CD4-positive, alpha-beta T cell treated with Interleukin-10 for 1 hour (primary cell): ENCODE measurements at places on chromosomes 7 and 10.

- DNase-seq = no peak
Measured at GRCh38 chr10:46217752-46218453, 68.9 kb upstream of the ANTXRL start.

GRCh38 chr7:128785738-128786137 is 6.0 kb upstream of the CCDC136 start:
- DNase-seq = no peak

DNA sequence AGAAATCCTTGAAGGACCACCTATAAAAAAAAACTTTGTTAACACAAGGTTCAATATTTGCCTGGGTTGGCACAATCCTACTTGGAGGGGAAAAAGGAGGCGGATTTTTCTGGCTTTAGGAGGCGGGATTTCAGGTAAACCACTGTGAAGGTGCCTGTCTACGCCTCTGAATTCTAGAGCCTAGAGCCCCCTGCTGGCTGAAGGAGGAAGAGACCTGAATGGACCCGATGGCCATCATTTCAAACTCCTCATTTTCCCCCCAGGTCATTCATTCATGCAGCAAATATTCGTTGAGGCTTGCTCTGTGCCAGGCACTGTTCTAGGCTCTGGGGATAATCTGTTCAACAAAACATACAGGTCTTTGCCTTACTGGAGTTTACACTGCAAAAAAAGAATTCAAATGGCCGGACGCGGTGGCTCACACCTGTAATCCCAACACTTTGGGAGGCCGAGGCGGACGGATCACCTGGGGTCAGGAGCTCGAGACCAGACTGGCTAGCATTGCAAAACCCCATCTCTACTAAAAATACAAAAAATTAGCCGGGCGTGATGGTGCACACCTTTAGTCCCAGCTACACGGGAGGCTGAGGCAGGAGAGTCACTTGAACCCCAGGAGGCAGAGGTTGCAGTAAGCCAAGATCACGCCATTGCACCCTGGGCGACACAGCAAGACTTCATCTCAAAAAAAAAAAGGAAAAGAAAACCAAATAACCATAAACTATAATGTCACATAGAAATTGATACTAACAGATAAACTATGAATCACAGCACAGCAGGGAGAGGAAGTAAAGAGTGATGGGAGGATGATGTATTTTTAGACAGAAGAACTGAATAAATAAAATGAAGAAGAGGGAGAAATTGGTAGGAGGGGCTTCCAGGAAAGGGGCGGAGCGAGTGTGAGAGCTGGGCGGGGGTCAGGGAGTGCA is 90.1 kb upstream of the NFE2L3 start:
- DNase-seq = peak; percentile 77

- no peak for DNase-seq
Measured at GRCh38 chr7:75989500-75990388, 4.7 kb downstream of the TMEM120A start.

- DNase-seq = no peak
Measured at GRCh38 chr10:132140167-132140925, 46.4 kb upstream of the DPYSL4 start.

DNA sequence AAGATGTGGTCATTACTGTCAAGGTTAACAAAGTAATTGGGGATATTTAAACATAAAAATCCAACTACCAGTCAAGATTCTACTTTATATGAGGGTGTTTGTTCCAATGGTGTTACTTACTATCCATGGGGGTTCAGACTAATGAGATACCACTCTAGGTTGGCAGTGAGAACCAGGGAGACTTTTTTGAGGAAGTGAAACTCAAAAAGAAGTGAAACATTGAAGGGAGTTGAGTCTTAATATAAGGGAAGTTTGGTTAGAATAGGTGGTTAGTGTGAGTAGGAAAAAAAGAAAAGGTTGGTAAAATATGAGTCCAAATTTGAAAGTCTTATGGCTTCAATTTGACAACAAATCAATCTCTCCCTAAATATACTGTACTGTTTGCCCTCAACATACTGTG is 123.6 kb upstream of the ANK3 start:
- DNase-seq = no peak

- DNase-seq = no peak
Measured at GRCh38 chr10:127196282-127197153, at the start of gene INSYN2A. INSYN2A (minus strand) TSS chr10:127196591; CDS start chr10:127176395, 20,196 bp downstream.

DNA sequence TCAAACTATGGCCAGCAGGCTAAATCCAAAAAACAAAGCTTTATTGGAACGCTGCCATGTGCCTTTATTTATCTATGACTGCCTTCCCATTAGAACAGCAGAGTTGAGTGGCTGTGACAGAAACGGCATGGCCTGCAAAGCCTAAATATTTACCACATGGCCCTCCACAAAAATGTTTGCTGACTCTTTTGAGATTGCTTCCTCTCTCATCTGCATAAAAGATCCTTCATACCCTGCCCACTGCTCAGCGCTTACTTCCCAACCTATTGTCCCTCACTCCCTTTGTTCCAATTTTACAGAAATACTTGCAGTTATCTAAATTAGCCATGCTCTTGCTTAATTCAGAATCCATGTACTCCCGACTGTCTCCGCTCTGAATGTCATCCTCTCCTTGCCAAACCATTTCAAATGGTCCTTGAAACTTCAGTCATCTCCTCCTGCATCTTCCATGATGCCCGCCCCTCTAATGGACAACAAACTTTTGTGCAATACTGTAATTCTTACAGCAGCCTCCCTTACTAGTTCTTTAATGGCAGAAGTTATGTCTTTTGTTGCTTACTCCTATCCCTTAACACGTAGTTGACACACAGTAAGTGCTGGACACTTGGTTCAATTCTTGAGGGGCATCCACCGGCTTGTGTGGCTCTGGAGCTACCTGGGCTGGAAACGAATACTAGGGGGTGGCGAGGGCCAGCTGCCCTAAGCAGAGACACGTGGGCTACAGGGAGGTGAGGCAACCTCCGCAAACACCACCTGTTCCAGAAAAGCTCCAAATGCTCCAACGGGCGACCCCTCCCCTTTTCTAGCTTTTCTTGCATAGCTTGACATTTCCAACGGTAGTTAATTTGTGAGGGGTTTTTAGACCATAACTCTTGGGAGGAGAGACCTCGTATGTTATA is 832 bp downstream of the XRCC2 start:
- no peak for DNase-seq

GRCh38 chr7:7498856-7499255 is 36.8 kb downstream of the COL28A1 start:
- DNase-seq = no peak

DNA sequence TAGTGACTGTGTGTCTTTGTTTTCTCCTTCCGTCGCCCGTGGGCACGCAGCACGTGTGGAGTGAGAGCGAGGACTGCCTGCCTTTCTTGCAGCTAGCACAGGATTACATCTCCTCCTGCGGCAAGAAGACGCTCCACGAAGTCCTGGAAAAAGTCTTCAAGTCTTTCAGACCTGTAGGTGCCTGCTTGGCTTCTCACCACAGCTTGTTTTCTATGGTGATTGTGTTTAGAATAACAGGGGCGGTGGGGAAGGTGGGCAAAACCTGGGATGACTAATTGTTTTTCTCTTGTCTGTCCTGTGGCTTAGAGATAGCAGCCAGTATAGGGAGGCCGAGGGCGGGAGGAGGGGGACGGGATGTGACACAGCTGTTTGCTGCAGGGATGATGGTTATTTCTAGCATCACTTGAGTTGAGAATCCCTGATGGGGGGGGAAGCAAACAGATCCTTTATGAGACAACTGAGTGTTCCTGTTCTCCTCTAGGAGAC is 11.4 kb downstream of the MTURN start:
- no peak for DNase-seq

DNA sequence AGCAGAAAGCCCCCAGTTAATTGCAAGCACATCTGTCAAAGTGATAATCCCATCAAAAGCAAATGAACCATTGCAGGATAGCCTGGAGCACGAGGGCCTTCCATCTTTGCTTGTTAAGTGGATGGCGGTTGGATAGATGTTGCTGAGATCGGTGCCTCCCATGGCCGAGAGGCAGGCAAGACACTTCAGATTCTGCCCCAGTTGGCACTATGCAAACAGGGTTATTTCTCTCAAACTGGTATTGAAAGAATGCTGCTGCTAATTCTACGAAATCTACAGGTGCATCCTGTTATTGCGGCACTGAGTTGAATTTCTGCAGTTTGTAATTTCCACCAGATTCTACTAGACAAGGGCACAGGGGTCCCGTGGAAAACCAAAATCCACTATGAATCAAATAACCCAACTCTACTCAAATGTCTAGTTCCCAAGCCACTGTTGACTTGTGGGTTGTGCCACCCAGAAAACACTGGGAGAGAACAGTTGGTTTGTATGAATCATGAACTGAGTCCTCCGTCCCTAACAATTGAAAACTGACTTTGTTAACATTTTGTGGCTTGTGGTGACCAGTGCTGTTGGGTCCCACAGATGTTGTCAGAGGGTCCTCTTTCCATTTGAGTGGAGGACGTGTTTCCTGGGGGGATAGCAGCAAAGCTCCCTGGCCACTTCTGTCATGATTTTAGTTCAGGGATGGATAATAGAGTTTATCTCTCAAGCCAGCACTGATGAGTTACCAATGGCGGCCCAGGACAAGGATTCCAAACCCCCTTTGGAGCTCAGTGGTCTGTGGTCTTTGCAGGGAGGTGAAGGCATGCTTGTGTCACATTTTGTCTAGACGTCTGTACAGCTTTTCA is 7.1 kb upstream of the IL2RA start:
- DNase-seq = no peak
